ENCODE measurements at places on chromosomes 1 and 21.

DNA sequence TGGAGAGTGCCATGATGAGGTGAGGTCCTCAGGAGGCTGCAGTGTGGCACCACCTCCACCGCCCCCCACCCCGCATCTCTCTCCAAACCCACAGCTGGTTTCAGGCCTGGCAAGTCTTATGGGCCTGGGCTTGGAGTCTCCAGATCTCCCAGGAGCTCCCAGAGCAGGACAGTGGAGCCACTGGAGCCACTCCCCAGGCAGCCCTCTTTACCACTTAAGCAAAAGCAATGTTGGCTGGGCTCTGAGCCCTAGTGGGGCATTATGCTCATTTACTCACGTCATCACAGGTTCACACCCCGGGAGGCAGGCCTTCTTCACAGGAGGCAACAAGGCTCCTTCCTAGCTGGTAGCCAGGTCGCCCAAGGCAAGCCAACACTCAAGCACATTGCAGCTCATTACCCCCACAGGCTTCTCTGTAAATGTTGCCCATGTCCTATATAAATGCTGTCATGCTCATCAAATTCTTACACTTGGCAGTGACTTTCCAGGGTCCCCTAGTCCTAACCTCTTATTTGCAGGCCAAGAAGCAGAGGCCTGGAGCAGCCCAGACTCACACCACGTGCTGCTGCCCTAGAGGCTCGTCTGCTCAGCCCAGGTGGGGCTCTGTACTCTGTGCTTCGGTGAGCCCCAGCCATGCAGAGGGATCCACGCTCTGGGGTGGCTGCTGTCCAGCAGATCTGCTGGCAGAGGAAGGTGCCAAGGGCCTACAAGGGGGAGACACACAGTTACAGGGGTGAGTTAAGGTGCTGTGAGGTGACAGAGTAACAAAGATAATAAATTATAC lies 459.3 kb downstream of the MATN1 start:
- peaks cover 40% of the 10 kb centered on the region for H3K27me3 ChIP-seq
- H3K36me3 ChIP-seq, result no peaks in the 10 kb centered on the region
- no peaks in the 10 kb centered on the region for H3K4me1 ChIP-seq

DNA sequence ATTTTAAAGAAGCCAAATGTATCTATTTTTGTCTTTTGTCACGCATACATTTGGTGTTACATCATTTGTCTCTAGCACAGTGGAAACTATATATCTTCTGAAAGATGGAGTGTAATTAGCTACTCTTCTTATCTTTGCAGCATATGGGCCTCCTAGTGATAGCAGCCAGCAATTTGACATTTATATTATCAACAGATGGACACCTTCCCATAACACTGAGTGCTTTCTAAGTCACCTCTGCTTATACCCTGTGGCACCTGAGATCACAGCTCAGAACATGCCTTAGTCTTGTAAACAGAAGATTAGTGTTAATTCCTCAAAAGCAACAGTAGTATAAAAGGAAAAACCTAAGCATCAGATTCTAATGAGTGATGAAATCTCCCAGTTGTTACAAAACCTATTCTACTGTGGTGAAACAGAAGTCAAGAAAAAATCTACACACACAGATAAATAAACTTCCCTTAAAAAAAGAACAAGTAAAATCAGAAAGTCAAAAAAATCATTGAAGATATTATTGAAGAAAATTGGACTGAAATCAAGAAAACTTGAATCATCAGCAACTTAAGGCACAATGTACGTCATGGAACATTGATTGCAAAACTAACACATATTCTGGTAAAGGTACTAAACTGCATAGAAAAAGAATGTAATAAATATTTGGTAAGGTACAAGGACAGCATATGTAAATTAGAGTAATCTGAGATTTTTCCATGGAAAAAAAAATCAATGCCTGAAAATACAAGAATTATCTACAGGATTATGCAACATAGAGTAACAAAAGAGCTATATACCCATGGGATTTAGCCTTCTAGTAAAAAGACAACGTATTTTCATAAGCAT lies 61.7 kb downstream of the KCNT2 start:
- H3K27me3 ChIP-seq, result no peaks in the 10 kb centered on the region
- H3K4me1 ChIP-seq, result no peaks in the 10 kb centered on the region
- H3K27ac ChIP-seq, result no peak overlapping the region
- H3K36me3 ChIP-seq, result no peaks in the 10 kb centered on the region

DNA sequence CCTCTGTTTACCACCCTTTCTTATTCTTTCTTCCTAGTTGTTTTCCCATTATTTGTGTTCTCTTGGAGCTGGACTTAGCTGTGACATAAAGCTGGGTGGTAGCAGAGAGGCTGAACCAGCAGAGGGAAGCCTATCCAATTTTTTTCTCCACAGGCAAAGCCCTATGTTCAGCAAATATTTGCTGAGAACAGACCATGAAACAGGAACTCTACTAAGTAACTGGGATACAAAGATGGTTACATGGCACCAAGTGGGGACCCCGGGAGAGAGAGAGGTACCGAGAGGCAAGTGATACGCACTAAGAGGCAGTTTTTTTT lies 6.6 kb downstream of the CFAP141 start:
- no peaks in the 10 kb centered on the region for H3K4me1 ChIP-seq
- no peak overlapping the region for H3K4me3 ChIP-seq

- H3K4me1 ChIP-seq, result no peaks in the 10 kb centered on the region
- H3K27ac ChIP-seq, result no peak overlapping the region
- H3K27me3 ChIP-seq, result no peaks in the 10 kb centered on the region
- no peaks in the 10 kb centered on the region for H3K36me3 ChIP-seq
- H3K4me3 ChIP-seq, result no peak overlapping the region
Observed at GRCh38 chr1:74578101-74578500, 65.7 kb upstream of the LRRC53 start.

GRCh38 chr1:19835578-19835977 lies 20.5 kb upstream of the RNF186 start:
- DNase-seq, result no peak
- H3K27ac ChIP-seq, result no peak overlapping the region
- H3K4me3 ChIP-seq, result no peak overlapping the region
- H3K27me3 ChIP-seq, result no peaks in the 10 kb centered on the region
- no peaks in the 10 kb centered on the region for H3K4me1 ChIP-seq

- peaks cover 18% of the 10 kb centered on the region for H3K4me1 ChIP-seq
- H3K27me3 ChIP-seq, result peaks cover 21% of the 10 kb centered on the region
- no peak overlapping the region for H3K27ac ChIP-seq
- H3K36me3 ChIP-seq, result no peaks in the 10 kb centered on the region
- DNase-seq, result no peak
Observed at GRCh38 chr21:45299026-45299863, 11.6 kb upstream of the POFUT2 start.
